ENCODE measurements at places on chromosomes 5 and 9.

DNA sequence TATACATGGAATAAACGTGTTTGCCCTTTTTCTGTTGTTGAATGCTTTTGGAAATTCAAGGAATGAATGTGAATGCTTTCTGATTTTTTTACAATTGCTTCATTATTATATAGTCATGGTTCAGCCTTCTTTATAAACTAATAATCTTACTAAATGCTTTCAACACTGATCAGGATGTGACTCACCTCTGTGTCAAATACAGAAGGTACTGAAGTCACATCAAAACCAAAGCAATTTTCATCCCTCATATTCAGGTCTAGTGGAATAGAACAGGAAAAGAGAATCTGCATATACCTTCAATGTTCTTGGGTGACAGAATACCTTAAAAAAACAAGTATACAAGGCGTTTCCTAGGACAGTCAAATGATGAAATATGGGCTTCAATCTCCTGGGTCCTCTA lies 170.7 kb downstream of the PDE4D start:
- DNase-seq = no peak

DNA sequence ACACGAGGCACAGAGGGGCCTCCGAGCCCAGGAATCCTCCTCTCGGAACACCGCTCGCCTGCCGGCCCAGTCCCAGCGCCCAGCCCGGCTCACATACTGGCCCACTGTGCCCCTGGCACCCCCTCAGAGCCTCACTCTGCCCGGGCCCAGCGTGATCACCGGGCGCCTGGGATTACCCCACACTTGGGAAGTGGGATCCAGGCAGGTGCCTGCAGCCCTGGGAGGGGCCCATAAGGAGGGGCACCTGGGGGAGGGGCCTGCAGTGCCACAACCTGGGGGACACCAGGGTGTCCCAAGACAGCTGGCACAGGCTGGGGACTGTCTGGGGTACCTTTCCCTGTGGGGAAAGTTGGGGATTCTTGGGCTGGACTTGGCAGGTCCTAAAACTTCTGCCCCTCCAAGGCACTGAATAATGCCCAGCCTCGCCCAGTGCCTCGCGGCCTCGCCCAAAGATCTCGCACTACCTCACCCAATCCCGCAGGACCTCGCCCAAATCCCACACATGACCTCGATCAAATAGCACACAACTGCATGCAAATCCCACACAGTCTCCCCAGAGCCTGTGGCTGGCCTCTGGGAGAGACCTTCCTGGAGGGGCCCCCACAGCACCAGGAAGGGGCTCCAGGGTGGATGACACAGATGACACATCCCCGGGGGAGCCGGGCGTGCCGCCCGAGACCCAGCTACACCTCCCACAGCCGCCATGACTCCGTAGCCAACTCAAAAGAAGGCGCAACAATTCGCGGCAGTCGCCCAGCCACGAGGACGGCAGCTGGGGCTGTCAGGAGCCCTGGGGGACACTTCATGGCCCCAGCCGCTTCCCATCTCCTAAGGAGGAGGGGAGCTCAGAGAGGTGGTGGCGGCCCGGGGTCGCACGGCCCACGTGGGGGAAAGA lies 13.7 kb downstream of the NOTCH1 start:
- DNase-seq = peak; percentile 36

GRCh38 chr5:172322028-172322965 lies 38.7 kb upstream of the UBTD2 start:
- DNase-seq = no peak

GRCh38 chr9:73042155-73042554 lies 89.3 kb upstream of the ALDH1A1 start:
- no peak for DNase-seq

DNA sequence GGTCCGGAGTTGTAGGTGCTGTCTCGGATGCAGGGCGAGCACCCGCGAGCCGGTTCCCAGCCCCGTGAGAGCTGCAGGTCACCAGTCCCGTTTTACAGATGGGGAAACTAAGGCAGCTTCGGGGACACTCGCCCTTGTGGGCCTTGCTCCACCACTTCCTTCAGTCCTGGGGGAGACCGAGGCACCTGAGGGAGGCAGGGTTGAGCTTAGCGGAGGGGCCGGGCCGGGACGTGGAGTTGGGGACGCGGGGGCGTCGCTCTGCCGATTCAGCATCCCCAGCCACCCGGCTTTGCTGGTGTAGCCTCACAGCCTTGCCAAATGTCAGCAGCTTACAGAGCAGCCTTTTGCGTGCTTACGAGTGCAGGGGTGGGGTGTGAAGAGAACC lies 530 bp downstream of the BBLN start:
- peak; percentile 55 for DNase-seq

DNA sequence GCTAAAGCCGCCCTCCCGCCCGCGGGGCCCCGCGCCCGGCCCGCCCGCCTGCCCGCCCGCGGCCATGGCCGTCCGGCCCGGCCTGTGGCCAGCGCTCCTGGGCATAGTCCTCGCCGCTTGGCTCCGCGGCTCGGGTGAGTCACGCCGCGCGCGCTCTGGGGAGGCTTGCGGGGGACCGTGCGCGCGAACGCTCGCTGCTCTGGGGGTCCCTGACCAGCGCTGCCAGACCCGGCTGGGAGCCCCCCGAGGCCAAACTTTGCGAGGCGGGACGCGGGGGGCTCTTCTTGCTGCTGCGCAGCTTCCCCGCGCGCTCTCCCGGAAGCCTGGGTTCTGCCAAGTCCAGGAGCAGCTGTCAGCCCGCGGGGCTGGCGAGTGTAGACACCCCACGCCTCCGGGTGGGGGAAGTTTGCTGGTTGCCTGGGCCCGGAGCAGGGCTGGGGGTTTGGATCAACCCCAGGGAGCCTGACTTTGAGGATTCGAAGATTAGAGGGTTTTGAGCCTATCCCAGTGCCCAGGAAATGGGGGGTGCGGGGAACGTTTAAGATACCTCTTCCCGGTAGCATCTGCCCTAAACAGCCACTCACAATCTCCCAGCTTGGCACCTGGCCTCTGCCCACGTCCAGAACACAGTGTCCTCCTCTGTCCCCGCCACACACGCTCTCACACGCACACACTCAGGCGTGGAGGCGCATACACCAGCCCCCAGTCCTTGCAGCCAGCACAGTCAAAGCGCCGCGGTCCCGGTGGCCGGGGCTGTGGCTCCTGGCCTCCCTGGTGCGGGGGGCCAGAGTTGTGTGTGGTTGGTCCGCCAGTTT lies 535 bp downstream of the UNC5A start:
- no peak for DNase-seq
